Activated CD4-positive, alpha-beta T cell treated with anti-CD3 and anti-CD28 coated beads, Interleukin-10, Interleukin-2, amounts not matched to agents 100 ng/mL and 50 ng/mL, durations not matched to agents 16 hours and 8 hours (primary cell): ENCODE measurements at places on chromosomes 4 and X.

DNA sequence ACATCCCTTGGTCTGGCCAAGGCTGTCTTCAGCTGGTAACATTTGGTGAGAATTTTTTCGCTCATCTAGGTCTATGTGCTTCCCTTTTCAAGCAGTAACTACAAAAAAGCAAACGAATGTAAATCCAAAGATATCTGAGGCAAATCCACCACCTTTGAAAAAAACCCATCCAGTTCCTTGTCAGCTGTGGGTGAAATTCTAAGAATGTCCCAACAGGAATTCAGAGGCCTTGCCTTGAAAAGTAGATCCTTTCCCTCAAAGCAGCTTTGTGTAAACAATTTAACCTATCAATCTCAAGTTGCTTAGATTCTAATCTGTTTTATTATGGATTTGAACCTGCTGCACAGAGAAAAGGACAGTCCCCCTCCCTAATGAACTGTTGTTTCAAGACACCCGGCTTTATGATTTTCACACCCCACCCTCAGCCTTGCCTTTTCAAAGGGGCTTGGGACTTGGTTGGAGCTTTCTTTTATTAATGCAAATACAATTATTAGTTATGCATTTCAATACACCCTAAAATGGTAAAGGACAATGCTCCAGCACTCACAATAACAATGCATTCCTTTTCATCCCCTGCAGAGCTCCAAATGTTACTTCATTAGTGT is 166.6 kb downstream of the LDB2 start:
- DNase-seq, result no peak

- DNase-seq, result no peak
Observed at GRCh38 chr4:4792466-4792865, 67.0 kb upstream of the MSX1 start.

GRCh38 chr4:79476196-79476595 is 68.2 kb upstream of the GK2 start:
- DNase-seq, result no peak

DNA sequence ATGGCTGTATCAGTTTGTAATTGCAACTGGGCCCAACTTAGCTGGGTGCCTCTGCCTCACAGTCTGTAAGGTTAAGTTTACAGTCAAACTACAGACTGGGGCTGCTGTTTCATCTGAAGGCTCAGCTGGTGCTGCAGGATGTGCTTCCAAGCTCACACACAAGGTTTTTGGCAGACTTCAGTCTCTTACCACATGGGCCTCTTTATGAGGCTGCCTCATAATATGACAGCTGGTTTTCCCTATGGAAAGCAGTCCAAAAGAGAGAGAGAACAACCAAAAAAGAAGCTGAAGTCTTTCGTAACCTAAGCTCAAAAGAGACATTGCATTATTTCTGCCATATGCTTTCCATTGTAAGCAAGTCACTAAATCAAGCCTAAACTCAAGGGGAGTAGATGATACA is 271.7 kb downstream of the DCTD start:
- DNase-seq, result no peak

DNA sequence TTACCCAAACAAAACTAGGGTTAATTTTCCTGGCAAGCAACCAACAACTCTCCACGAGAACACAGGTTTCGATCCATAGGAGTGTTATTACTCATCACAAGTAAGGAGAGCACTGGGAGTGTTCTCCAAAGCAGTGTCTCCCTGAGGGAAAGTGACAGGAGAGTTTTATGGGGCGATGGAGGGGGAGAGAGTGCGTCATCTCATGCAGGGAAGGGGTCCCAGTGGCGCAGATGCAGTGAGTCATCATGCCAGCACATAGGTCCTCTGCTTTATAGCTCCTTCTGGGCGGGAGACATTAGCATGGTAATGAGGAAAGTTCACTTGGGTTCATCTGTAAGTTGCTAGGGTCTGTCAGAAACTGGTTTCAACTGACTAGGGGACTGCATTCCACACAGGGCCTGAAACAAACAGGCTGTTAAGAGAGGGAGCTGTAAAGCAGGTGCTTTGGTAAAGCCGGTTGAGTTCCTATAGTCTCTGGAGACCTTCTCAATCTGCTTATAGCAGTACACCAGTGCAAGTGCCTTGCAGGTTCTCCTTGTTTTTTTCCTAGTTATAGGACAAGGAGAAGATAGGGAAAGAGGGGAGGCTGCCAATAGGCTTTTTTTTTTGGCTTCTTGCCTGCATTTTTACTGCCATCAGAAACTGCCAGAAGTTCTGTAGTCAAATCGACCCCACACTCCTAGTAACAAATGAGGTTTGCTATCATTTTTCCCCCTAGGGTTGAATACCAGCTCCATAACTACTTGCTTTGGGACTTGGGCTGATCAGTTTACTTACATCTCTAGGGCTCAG is 12.8 kb upstream of the BOD1L1 start:
- DNase-seq, result no peak

- no peak for DNase-seq
Observed at GRCh38 chr4:189021831-189022230, 882.6 kb downstream of the TRIML1 start.

DNA sequence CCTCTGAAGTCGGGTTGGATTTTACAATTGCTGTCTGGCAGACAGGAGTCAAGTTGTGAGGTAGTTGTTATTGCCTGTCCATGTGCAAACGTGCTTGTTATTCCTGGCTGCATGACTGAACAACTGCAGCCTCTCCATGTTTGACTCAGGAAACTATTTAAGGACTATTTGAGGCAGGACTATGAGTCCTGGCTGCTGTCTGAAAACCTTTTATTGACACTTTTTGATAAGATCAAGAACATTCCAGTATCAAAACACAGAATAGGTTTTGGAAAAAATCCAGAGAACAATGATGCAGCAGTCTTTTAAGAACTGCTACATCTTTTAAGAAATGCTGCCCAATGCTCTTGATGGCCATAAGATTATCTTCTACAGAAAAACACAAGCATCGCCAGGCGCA is 10.0 kb upstream of the SPRY1 start:
- no peak for DNase-seq

- DNase-seq, result no peak
Observed at GRCh38 chr4:87732033-87732765, 67.2 kb upstream of the IBSP start.
